ENCODE measurements at places on chromosomes 3 and 15.

DNA sequence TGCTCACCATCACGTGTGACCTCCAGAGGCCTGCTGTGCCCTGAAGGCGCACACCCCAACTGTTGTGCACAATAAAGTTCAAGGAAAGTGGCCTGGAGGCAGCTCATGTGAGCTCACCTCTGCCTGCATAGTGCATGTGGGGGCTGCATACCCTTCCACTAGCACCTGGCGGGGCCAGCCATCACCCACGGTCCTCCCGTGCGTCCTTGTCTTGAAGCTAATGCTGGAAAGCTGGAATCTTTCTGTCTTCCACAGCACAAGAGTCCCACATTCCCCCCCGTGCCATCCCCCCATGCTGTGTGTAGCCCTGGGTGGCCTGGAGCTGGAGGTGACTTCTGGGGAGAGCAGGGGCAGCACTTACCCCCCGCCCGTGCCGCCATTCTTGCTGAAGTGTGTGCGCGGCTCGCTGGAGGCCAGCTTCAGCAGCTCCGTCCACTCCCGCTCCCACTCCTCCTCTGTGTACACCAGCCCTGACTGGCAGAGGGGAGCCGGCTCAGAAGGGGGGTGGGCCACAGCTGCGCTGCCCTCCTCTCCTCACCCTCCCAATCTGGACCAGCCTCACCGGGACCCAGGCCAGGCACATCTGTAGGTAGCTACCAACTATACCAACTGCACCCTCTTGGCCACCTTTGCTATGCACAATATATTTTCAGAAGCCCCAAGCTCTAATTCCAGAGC lies 199.5 kb downstream of the KLF13 start:
- no peak for DNase-seq

DNA sequence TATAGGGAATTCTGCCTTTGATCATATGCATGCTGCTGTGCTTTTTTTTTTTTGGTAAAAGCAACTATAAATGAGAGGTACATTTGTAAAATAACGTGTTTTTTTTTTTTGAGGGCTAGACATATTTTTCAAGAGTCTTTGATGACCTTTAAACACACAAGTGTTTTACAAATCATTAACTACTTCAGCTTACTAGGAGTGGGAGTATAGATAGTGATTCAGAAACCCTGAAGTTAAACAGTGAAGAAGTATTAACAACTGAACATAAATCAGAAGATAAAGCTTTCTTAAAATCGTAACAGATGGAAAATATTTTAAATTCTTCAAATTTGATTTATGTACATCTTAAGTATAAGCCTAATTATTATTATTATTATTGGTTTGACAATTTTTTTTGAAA lies 2.9 kb upstream of the GMNC start:
- no peak for DNase-seq

DNA sequence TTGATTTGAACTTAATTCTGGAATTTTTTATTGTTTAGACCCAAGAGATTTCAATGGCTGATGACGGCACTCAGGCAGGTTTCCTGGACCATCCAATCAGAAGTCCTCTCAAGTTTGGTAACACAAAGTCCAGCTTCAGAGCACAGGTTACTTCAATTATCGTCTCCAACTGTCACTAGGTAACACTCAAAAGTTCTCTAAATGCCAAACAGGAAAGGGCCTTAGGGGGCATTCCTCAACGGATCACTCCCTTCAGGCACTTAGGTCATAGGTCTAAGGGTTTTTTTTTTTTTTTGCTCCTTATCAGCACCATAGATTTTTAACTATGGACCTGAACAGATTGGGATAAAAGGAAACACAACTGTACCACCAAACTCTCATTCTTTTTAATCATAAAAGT lies 85.8 kb downstream of the MEIS2 start:
- no peak for DNase-seq

- DNase-seq = no peak
These were observed 40.2 kb upstream of the MAPKBP1 start for GRCh38 chr15:41734079-41734478.

- DNase-seq = no peak
These were observed 11.1 kb downstream of the SLC27A2 start for GRCh38 chr15:50192926-50193620.

DNA sequence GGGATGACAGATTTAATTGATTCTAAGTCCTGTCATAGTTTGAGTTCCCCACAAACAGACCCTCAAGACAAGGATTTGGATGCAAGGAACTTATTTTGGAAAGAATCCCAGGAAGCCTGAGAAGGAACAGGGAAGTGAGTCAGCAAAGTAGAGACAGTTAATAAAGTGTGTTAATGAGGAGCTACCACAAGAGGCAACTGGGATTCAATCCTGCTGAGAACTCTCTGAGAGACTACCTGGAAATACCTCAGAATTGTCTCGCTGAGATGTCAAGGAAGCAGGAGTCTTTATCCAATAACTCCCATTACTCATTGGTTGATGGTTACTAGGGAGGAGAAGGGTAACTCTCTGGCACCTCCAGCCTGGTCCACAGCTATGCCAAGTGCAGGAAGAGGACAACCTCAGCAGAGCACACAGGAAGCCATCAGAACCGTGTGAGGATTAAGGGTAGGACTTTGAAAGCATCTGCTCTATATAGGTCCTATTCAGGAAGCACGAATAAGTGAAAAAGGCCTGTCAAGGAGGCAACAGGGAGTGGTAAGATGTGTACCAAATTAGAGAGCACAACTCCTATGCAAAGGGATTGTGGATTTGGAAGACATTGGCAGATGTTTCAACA lies 311.1 kb upstream of the KCNH8 start:
- no peak for DNase-seq

- no peak for DNase-seq
These were observed 84.5 kb upstream of the STT3B start for GRCh38 chr3:31448035-31448881.

DNA sequence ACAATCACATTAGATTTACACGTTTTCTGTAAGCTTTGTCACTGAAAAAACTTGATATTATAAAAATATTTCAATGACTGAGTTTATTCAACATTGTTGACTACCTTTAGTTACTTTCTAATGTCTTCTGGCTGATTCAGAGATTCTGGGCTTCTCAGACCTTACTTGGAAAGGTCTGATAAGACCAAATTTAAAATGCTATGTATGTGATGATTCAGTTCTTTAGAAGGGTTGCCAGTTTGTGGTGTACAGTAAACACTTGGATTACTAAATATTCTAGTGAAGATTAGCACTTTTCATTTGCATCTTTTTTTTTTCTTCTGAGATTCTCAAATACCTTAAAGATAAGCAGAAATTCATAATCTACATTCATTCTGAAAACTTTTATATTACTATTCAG lies 49.8 kb downstream of the SGO1 start:
- no peak for DNase-seq

DNA sequence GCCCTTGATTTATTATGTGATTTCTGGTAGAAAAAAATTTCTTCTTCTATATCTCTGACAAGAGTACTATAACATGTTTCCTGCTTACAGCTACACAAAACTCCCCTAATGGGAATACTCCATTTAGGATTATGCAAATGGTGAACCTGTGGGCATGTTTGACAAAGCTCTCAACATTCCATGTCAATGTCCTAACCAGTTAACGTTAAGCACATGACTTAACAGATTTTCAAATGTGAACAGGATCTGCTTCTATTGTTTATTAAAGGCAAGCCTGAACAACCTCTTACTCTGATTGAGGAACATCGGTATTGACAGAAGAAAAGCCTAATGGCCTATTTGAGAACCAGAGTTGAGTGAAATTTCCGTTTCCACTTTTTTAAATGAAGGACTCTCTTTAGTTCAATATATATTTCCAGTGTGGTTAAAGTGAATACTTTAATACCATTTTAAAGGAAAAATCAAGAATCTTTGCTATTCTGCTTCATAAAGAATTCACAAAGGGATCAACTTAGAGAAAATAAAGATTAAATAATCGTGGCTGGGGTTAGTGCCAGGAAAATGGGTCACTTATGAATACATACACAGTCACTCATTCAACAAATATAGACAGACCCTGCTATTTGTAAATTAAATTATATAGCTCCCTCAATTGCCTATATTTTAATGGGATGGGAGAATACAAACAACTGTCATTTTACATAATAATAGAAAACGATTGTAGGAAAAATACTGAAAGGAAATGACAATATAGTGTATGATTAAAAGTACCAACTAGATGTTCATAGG lies 300.3 kb upstream of the CBLB start:
- DNase-seq = no peak

DNA sequence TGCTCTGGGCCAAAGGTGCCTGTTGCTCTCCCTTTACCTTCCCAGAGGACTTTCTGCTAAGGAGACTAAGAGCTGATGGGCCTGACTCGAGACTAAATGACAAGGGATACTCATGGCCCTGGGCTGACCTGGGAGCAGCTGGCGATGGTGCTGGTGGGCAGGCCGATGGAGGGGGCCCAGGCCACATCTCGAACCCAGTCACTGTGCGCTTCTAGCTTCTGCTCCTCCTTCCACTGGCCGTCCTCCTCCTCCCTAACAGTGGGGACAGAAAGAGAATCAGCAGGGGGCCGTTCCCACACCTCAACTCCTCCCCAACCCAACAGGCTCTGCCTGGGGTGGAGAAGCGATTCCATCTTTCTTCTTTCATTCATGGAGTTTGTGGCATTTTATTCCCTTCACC lies 12.2 kb upstream of the GHRL start:
- no peak for DNase-seq

DNA sequence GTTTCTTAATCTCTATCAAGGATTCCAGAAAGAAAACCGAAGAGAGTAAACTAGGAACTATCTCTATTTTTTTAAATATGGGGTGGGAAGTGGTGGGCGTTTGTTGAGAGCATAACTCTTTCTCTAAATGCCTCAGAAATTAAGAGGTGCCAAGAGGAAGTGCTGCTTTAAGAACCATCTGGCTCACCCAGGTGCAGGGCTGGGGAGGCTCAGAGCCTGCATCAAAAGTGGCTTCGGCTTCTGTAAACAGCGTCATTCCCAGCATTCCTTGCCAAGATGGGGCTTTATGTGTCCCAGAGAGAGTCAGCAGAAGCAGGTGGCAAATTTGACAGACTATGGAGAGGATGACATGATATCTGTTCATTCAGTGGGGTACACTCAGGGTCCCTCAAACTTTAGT lies 123.3 kb upstream of the BFSP2 start:
- DNase-seq = no peak

DNA sequence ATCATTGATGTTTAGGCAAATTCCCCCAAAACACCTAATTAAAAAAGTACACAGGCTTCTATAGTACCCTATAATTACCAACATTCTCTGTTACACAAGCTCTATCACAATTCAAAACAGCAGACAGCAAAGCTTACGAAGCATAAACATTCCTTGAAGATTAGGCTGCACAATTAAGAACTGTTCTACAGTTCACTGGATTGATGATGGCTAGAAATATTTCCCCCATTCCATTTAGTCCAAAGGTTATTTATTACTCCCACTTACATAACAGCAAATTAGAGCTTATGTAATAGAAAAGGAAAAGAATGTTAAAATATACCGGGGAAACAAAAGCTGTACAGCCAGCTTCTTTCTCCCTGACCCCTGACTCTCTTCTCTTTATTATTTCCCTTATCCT lies 49.3 kb downstream of the UACA start:
- DNase-seq = no peak

GRCh38 chr3:138438896-138439295 lies 4.5 kb downstream of the ESYT3 start:
- no peak for DNase-seq

GRCh38 chr3:129277829-129278271 lies 820 bp upstream of the HMCES start:
- no peak for DNase-seq

DNA sequence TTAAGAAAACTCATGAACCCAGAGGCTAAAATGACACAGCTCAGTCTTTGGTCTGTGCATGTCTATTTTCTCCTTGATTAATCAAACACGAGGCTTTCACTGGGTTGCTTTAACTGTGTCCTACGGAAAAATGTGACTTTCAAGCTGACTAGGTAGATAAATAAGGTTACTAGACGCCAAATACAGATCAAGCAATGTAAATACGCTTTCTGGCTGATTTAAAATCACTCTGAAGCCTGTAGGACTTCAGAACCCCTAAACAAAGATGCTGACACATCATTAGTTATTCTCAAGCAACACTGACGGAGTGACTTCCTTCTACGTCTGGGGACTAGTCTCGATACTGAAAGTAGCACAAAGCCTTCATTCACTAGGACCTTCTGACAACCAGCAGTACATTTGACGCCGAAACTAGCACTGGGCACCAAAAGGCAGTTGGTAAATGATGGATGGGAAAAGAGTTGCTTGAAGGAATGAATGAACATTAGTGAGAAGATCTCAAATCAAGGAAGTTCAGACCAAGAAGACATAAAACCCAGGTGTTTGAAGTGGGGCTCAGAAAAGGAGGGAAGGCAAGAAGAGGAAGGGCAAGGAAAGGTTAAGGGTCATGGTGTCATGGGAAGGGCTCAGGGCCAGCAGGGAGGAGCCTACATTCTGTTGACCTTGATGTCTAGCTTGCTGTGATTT lies 67.1 kb upstream of the CDV3 start:
- DNase-seq = no peak
